Fibroblast of skin of left quadriceps (primary cell): ENCODE measurements at places on chromosomes 1 and 21.

DNA sequence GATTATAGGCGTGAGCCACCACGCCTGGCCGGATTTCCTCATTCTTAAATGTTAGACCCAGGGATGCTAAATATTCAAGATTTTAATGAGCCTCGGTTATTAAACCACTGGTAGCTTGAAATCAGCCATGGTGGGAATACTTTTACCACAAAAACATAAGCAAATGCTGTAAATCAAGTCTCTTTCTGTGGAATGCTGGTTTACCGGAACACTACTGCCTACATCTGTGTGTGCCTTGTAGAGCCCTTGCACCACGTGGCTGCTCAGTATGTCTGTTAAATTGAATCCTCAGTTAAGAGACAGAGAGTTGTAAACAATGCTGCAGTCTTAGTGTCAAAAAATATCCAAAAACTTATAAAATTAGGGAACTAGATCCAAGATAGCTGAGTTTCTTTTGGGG lies 26.8 kb upstream of the CNN3 start:
- peak; percentile 76 for DNase-seq

GRCh38 chr1:1087351-1088028 lies 13.4 kb upstream of the RNF223 start:
- no peak for DNase-seq

GRCh38 chr1:175851749-175852148 lies 108.4 kb upstream of the TNR start:
- DNase-seq = no peak

DNA sequence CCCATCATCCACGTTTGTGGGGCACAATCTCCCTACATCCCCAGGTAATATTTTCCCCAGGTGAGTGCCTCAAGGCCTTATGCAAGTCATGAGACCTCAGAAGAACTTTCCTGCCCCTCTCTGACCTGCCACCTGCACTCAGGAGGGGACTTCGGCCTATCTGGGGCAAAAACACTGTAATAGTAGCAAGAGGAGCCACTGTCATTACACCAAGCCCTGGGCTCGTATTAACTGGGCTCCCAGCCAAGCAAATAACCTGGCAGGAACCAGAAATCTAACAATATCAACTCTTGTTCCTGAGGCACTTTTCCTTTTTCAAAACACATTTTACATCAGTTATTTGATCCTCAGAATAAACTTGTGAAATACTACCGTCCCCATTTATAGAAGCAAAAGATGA lies 30.9 kb downstream of the LAMB3 start:
- DNase-seq = no peak

DNA sequence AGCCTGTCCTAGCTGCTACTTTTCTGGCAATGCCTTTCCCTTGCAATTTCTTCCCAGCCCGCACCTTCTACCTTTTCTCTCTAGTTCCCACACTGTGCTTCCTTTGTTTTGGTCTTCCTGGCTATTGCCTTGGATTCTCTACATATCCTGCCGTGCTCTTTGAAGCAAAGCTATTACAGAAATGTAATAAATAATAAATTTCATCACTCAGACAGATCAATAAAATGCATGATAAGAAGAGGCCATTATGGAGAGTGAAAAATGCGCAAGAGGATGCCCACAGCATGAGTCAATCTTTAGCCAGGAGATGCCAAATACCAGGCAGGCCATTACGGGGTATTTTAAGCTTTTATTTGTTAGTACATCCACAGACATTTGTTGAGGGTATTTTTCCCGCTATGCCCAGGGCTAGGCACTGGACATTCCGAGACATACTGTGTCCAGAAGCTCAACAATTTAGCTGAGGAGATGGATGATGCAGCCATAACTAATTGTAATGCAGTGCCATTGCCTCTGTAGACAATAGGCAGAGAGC lies 163.6 kb downstream of the ST6GALNAC3 start:
- peak; percentile 48 for DNase-seq

DNA sequence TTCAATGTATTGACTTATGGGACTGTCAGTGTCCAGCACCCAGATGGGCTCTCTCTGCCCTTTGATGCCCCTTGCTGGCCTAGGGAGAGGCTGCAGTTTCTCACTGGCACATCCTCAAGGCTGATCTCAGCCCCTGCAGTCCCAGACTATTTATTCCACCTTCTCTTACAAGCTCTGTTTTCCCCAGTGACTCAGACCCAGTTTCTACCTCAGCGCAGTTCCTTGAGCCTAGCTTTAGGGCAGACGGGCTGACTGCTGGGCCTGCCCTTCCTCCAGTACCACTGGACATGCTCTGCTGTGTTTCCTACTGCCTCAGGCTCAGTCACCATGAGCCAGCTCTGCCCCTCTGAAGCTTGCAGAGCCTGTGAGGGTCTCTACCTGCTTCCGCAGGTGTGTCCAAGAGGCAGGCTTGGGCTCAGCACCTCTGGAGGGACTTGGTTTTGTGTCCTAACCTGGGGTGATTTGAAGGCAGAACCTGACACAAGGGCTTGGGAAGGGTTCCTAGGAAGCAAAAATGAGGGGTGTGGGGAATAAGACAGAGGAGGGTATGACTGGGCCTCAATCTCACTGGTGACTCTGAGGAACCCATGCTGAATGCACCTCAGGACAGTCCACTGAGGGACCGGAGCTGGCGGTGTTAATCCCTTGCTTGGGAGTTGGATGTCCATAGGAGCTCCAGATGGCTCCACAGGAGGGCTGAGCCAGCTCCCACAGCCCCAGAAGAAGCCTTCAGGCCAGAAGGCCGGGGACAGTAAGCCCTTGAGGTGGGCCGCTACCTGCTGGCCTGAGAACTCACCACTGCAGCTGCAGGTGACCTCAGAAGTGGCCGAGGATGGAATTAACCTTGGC lies 689.9 kb downstream of the MATN1 start:
- no peak for DNase-seq

- no peak for DNase-seq
Measured at GRCh38 chr1:77661696-77662095, 20.8 kb downstream of the ZZZ3 start.

DNA sequence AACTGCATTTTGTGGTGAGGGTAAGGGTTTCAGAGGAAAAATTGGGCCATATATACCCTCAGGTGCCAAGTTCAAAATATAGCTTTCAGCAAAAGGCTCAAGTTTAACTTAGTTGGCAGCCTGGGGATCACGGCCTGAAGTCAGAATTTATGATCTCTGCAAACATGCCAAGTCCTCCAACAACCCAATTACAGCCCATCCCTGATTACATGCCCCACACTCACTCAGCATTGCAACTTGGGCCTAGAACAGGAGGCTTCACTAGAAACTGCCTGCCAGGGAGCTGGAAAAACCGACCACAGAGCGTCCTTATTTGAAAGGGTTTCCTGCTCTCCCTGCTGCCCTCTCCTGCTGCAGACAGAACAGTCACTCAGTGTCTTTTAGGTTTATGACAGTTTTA lies 12.4 kb downstream of the FYB2 start:
- peak; percentile 25 for DNase-seq

DNA sequence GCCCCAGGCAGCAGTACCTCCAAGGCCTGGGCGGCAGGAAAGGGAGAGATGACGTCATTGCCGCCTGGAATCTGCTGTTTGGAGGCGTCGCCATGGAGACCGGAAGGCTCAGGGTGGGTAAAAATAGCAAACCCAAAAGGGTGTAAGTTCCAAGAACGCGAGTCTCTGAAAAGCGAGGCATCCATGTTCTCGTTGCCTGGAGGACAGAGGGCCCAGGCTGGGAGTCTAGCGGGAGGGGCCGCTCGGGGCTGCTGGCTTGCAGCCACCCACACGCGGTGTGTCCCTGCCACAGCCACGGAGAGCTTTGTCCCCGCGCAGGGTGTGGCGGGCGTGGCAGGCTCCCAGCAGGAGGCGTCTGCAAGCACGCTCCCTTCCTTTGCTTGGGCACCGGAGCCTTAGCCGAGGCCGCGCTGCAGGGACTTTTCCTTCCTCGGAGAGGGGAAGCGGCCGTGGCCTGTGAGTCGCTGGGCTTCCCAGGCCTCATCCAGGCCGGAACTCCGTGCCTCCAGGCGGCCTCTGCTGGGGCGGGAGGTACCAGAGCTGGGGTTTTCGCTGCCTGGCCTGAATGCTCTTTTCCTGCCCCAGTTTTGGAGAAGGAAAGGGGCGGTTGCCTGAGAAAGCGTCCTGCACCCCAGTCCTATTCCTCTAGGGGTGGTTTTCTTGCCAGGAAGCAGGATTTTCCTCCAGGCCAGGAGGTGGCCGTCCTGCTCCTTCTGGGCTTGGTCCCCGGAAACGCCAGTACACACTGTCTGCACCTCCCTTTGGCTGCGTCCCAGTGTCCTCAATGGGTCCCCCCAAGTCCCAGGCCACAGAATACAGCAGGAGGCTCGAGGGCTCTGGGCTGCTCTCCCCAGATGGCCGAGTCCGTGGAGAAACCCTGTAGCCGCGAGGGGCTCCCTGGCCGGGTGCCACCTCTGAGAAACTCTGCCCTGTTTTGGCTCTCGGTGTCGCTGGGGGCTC lies 15.3 kb upstream of the SKI start:
- peak; percentile 93 for DNase-seq

DNA sequence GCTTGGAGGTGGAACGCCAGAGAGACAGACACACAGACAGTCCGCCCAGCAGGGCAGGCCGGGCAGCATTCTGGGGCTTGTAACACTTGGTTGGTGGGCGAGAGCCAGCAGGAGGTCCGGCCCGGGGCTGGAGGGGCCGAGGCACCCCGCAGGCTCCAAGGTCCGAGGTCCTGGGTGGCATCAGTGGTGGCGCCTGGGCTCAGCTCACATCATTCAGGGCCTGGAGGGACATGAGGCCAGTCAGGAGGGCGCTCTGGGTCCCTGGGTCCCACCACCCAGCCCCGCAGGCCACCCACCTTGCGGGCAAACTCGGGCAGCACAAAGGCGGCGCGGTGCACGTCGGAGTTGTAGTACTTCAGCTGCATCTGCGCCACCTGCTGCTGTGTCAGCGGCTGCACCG lies 5.2 kb downstream of the SRM start:
- DNase-seq = no peak

- peak; percentile 51 for DNase-seq
Measured at GRCh38 chr21:46052703-46053651, 44.9 kb upstream of the COL6A2 start.

DNA sequence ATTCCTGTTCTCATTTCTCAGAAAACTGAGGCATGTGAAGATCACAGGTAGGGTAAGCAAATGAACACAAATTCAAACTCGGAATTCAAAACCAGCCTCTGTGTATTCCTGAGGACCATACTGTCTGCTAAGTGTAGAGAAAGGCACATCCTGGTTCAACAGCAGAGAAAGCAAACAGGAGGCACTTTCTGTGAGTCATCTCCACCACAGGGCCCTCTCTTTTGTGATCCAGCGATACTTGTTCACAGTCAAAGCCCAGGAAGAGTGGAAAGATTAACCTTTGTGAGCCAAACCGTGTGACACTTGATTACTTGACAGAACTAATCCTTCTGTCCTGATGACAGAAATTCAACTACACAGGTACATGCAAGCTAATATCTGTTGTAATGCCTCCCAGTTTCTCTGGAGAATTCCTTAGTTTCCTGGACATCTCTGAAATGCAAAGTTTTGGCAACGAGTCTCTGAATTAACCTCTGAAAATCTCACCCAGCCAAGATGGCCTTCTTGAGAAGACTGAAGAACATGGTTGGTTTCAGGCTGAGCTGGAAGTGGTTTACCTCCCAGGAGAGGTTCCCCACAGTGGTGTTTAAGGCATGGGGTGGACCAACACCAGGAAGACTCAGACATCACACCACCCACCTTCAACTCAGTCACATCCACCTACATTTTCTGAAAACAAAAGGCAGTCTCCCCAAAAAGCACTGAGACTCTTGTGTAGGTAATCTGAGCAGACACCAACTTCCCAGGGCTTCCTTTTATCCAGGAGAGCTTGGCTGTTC lies 98.2 kb upstream of the ERG start:
- DNase-seq = no peak

DNA sequence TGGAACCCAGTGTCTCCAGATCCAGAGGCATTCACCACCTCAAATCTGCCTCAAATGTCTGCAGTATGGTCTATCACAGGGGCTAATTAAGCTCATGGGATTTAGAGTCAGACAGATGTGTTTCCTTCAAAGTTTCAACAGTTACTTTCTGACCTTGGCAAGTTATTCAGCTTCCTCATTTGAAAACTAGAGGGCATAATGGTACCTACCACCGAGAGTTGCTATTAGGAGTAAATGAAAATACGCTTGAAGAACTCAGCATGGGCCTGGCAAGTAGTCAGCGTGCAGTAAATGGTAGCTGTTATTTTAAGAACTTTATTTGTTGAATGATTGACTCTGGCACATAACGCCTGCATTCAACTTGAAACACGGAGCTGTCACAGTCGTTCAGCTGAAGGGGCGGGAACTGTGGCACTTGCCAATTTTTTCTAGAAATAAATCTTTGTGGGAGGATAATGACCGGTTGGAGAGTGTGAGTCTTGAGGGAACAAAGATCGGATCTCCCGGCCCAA lies 1.2 kb upstream of the CAP1 start:
- peak; percentile 10 for DNase-seq

GRCh38 chr21:38956856-38957571 lies 151.3 kb downstream of the ETS2 start:
- DNase-seq = no peak

- DNase-seq = peak; percentile 12
Measured at GRCh38 chr1:71521655-71522264, 440.9 kb upstream of the ZRANB2 start.

GRCh38 chr1:225578251-225578977 lies 74.5 kb downstream of the ENAH start:
- DNase-seq = no peak

DNA sequence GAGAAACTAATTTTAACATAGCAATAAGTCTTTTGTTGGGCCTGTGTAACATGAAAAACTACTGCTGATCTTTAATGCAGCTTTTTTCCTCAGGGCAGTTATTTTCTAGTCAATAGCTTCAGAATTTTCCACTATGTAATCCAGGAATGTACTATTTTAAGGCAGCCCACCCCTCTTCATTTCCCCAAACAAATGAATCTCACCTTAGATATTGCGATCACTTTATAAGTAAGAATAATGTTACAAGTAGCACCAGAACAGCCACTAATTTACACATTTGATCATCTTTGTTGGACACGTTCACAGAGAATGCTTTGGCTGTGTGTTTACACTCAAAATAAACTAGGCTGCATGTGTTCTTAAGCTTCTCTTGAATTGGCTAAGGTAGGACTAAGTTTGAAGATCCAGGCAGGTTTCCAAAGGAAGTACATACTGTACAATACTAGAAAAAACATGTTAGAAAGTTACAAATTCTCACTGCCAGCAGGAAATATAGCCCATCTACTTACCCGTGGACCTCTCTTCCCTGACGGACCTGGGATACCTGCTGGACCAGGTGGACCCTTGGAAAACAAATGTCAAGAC lies 41.7 kb downstream of the COL24A1 start:
- no peak for DNase-seq

- DNase-seq = no peak
Measured at GRCh38 chr21:29233611-29234540, 64.8 kb upstream of the BACH1 start.
